ENCODE measurements at places on chromosomes 16 and 17.

- DNase-seq: no peak
Measured at GRCh38 chr17:57538736-57539456, 206.2 kb downstream of the CCDC182 start.

GRCh38 chr16:5885521-5885920, 787.9 kb upstream of the EEF2KMT start:
- DNase-seq: no peak

DNA sequence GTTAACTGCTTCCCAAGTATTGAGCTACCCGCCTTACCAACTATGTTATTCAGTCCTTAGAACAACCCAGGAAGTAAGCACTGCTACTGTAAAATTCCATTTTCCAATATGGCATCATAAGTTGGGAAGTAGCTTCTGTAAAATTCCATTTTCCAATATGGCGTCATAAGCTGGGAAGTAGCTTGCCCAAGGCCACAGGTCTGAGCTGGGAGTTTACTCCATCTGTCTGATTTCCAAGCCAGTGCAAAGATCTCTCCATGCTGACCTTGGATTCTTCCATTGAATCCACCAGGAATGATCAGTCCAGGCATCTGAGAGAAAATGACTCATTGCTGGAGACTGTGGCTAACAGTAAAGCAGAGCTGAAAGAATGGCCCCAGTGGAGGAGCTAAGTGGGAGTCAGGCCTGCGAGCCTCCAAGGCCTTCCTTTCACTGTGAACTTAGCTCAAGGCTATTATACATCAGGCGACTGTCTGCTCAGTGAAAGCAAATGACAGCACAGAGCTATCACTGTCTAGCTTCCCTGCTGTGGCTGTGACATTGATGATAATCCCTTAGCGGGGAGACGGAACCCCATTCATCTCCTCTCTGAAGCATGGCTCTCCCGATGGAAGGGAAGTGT, 430.4 kb downstream of the HAPSTR1 start:
- DNase-seq: no peak

GRCh38 chr17:42924891-42925290, 24.3 kb downstream of the G6PC1 start:
- peak; percentile 46 for DNase-seq

- DNase-seq: no peak
Measured at GRCh38 chr17:50781167-50781566, 13.8 kb upstream of the ANKRD40CL start.

DNA sequence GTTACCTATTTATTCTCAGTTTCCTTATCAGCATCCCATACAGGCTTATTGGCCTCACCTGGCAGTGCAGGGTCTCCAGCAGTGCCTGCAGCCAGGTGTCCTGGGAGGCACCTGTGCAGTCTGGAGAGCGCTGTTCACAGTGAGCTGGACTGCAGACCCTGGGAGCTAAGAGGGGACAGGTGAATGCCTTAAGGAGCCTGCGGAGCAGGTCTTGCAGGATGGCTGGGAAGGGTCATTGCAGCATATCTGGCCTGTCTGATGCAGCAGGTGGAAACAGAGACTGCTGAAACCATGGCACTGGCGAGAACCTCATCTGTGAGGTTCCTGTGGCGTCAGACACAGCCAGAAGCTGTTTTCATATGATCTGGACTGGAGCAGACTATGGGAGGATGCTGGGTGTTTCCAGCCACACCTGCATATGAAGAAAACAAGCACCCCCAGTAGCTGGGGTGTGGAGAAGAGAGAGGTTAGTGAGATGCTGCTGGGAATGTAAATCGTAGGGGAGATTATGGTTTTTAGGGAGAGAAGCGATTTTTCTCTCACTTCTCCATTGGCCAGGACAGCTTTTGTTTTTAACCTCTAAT, 77.0 kb downstream of the NTN1 start:
- DNase-seq: no peak

- no peak for DNase-seq
Measured at GRCh38 chr16:81478876-81479511, 34.4 kb downstream of the CMIP start.

- no peak for DNase-seq
Measured at GRCh38 chr16:53495325-53495724, 7.7 kb downstream of the AKTIP start.

DNA sequence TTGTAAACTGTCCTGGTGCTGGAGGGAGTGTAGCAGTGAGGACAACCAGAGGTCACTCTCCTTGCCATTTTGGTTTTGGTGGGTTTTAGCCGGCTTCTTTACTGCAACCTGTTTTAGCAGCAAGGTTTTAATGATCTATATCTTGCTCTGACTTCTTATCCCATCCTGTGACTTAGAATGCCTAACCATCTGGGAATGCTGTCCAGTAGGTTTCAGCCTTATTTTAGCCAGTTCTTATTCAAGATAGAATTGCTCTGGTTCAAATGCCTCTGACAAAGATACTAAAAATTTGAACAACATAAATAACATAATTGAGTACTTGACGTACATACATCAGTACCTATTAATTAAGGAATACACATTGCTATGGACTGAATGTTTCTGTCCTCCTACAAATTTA, 93.3 kb upstream of the TOM1L1 start:
- no peak for DNase-seq

GRCh38 chr16:79001156-79001967, 599.2 kb downstream of the MAF start:
- DNase-seq: no peak

DNA sequence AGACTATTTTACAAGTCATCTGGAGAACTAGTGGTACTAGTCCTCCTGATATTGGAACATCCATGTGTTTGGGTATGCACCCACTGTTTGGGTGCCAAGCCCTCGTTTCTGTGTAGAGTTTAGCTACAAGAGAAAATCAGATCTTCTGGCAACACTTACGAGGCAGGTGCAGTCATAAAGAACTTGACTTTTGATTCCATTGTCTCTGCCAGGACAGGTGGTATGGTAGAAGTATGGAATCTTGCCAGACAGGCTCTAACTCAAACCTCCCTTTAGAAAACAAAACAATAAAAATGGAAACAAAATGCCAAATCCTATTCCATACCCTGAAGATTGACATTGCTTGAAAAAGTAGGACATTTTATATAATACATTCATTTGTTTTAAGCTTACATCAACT, 16.0 kb downstream of the RNF43 start:
- DNase-seq: no peak

- no peak for DNase-seq
Measured at GRCh38 chr16:23016368-23016767, 132.9 kb downstream of the USP31 start.

DNA sequence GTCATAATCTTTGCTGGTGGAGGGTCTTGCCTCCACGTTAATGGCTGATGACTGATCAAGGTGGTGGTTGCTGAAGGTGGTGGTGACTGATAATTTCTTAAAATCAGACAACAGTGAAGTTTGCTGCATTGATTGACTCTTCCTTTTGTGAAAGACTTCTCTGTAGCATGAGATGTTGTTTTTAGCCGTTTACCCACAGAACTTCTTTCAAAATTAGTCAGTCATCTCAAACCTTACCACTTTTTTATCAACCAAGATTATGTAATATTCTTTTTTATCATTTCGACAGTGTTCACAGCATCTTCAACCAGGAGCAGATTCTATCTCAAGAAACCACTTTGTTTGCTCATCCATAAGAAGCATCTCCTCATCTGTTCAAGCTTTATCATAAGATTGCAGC, 5.9 kb downstream of the UQCRC2 start:
- no peak for DNase-seq

- no peak for DNase-seq
Measured at GRCh38 chr16:74623214-74623838, 16.4 kb upstream of the GLG1 start.

GRCh38 chr17:4678448-4679026, 25.4 kb downstream of the PELP1 start:
- DNase-seq: no peak

GRCh38 chr16:26710450-26710849, 356.3 kb upstream of the C16orf82 start:
- no peak for DNase-seq

DNA sequence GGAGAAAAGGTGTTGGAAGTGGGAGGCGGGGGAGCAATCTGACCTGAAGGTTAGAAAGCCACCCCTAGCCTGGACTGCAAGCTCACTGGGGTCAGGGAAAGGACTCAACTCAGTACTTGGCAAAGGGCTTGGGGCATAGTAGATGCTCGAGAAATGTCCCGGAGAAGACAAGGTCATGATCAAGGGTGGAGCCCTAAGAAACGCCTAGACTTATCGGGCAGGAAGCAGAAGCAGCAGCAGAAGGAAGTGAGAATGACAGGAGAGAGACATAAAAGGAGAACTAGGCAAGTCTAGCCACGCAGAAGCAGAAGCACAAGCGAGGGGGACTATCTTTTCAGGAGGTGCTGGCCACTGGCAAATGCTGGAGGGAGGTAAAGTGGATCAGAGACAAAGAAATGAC, 10.2 kb downstream of the COTL1 start:
- DNase-seq: no peak

- peak; percentile 15 for DNase-seq
Measured at GRCh38 chr16:54270711-54271110, 15.9 kb downstream of the IRX3 start.

- no peak for DNase-seq
Measured at GRCh38 chr17:56970974-56971373, 7.0 kb upstream of the SCPEP1 start.

GRCh38 chr17:82859431-82860403, 19.9 kb upstream of the ZNF750 start:
- DNase-seq: no peak

DNA sequence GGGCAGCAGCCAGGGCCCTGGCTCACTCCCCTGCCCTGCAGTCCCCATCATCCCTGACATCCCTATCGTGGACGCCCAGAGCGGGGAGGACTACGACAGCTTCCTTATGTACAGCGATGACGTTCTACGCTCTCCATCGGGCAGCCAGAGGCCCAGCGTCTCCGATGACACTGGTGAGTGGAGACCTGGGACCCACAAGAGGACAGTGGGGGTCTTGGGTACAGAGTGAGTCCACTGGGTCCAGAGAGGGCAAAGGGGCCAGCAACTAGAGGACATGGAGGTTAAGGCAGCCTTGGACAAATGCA, 12.6 kb downstream of the GALK1 start:
- DNase-seq: no peak

GRCh38 chr16:1146409-1146808, 6.5 kb upstream of the CACNA1H start:
- DNase-seq: no peak

DNA sequence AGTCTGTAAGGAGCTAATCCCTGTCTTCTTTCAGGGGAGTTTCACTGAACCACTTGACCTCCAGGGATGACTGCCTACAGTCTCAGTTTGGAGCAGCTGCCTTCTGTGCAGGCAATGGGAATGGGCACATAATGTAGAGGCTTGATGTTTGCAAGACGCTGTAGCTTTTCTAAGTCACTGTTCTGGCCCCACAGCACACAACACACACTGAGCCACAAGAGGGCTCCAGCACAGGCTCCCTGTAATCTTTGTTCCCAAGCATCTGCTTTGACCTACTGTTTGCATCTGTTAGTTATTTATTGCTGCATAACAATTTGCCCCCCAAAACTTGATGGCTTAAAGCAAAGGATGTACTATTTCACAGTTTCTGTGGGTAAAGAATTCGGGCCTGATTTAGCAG, 419.0 kb upstream of the ASIC2 start:
- DNase-seq: peak; percentile 58

DNA sequence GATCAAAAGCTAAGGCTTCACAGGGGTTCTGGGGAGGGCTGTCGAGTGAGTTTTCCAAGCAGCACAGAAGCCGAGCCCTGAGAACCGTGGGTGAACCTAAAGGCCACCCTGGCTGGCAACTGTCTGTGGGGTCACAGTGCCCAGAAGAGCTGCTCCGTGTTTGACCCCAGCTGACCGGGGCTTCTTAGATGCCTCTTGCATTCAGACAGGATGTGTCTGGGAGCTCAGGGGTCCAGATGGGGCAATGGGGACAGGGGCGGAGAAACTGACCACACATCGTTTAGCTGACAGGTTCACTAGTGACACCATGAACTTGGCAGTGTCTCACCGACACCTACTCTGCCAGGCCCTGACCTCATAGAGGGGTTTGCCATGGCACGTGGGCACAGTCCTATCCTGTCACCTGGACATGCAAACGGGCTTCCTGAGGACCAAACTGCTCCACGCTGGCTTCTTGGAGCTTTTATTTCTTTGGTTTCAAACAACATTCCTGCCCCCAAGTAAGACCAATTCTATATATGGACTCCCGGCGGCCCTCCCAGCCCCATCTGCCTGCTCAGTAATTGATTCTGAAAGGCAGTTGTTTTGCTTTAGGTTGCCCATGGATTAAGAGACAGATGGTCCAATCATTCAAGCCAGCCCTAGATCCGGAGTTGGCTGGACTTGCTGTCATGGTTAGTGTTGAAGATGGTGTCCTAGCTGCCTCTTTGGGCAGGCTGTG, 22.2 kb downstream of the WSCD1 start:
- no peak for DNase-seq

DNA sequence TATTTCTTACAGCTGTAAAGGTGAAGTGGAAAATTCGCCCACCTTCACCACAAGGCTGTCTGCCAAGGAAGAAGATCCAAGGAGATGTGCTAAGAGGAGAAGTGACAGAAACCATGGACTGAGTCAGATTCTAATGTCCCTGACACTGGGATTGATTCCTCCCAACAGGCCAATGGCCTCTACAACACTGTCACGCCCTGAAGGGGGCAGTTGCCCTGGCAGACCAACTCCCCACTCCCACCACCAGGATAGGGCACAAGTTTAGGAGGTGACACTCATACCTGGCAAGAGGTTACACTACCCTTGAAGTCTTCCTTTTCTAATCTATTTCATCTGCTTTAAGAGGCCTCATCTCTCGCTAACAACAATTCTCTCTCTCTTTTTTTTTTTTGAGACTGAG, 16.1 kb downstream of the PIP4K2B start:
- no peak for DNase-seq

GRCh38 chr17:76841776-76842405, 26.3 kb upstream of the MGAT5B start:
- peak; percentile 62 for DNase-seq

GRCh38 chr16:19389246-19389645, 28.4 kb upstream of the TMC5 start:
- peak; percentile 80 for DNase-seq

DNA sequence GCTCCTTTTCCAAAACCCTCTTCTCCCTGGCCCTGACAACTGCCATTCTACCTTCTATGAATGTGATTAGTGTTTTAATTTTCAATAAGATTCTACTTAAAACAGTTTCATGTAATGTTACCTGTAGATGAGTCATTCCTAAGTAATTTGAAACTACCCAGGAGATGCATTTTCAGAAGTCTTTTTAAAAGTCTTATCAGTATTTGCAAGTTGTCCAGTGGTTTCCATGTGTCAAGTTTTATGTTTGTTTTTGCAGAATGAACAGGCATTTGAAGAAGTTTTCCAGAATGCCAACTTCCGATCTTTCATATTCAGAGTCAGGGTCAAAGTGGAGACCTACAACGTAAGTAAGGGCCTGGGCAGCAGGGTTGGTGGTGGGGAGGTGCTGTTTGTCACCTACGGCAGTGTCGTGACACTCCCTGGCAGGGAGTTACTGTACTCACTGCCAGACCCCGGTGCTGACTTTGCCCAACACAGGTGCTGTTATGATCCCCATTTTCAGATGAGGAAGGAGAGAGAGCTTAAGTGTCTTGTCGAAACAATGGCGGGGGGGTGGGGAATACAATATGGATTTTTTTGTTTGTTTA, 65.0 kb downstream of the RPA1 start:
- no peak for DNase-seq

GRCh38 chr16:51313198-51313597, 162.1 kb upstream of the SALL1 start:
- no peak for DNase-seq

- DNase-seq: no peak
Measured at GRCh38 chr16:75593308-75593707, 27.1 kb downstream of the GABARAPL2 start.

- DNase-seq: no peak
Measured at GRCh38 chr16:363110-363765, 7.1 kb downstream of the MRPL28 start.

- no peak for DNase-seq
Measured at GRCh38 chr16:75329943-75330342, 78.5 kb upstream of the BCAR1 start.
